ENCODE measurements at places on chromosomes 7 and 10.

GRCh38 chr7:15751191-15751701 is 64.8 kb upstream of the MEOX2 start:
- DNase-seq = no peak

GRCh38 chr10:21700474-21700873 is 166.4 kb downstream of the MLLT10 start:
- no peak for DNase-seq

- DNase-seq = no peak
Measured at GRCh38 chr7:1343551-1343950, 110.9 kb downstream of the UNCX start.

GRCh38 chr7:113768387-113768786 is 150.4 kb downstream of the PPP1R3A start:
- DNase-seq = no peak

- DNase-seq = no peak
Measured at GRCh38 chr10:53453196-53453595, 680.6 kb upstream of the MBL2 start.

DNA sequence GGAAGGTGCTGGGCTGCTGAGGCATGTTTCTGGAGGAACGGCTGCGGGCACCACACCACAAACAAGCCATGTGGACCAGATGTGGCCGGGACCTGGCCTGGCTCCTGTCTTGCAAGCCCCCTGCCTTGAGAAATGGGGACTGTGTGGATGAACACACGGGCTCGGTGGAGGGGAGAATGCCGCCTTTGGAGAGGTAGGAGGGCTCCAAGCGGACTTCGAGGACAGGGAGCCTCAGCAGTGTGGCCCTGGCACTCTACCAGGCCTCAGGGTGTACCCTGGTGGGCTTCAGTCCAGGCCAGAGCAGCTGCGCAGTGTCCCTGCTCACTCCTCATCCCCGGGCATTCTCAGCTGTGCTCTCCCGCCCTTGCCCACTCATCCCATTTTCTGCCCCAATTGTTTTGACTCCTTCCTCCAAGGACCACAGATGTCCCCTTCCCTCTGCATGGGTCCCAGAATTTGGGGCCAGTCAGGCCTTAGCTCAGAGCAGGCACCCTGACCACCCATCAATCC is 31.5 kb downstream of the PWWP2B start:
- DNase-seq = no peak

GRCh38 chr10:103637927-103638557 is 144.5 kb downstream of the NEURL1 start:
- peak; percentile 19 for DNase-seq

GRCh38 chr10:14737808-14738545 is 36.7 kb downstream of the FAM107B start:
- DNase-seq = no peak

- DNase-seq = no peak
Measured at GRCh38 chr7:4124556-4125477, 557.3 kb upstream of the FOXK1 start.

DNA sequence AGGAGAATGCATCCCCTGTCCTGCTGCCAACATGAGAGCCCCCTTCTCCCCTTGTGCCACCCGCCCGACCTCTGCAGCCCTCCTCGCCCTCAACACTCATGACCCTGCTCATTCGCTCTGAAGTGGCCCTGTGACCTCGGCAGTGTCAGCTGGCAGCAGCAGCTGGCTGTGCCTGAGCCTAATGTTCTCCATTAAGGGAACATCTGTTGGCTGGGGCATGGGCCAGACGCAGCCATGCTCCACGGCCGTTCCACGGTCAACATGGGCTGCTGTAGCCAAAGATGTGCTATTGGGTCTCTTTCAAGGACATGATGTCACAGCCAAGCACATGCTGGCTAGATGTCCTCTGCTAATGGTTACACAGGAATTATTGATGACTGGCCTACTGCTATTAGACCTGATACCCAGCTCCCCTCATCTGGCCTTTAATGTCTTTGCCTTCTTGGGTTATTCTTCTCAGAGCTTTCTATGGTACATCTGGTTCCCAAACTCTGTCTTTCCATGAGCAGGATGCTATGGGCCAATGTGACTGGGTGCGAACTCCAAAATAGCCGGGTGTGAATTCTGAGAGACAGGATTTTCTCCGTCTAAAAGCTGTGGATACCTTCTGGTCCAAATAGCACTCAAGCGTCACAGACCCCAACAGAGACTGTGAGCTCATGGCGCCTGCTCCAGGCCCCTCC is 22.4 kb downstream of the ADCYAP1R1 start:
- DNase-seq = no peak

DNA sequence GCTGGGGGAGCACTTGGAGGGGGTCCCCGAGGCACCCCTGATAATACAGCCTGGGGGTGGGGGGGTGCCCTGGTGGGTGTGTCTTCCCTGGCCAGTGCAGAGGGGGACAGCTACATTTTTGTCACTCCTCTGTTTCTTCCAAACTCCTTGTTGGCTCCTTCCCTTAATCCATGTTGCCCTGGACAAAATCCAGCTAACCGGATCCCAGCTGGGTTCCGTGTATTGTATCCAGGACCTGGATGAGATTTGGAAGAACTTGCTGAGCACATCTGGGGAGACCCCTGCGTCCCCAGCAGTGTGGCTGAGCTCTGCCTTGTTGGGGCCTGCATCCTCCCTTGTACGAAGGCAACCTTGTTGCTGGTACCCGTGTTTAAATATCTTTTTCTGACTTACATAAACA is 86.8 kb upstream of the BTBD16 start:
- no peak for DNase-seq

DNA sequence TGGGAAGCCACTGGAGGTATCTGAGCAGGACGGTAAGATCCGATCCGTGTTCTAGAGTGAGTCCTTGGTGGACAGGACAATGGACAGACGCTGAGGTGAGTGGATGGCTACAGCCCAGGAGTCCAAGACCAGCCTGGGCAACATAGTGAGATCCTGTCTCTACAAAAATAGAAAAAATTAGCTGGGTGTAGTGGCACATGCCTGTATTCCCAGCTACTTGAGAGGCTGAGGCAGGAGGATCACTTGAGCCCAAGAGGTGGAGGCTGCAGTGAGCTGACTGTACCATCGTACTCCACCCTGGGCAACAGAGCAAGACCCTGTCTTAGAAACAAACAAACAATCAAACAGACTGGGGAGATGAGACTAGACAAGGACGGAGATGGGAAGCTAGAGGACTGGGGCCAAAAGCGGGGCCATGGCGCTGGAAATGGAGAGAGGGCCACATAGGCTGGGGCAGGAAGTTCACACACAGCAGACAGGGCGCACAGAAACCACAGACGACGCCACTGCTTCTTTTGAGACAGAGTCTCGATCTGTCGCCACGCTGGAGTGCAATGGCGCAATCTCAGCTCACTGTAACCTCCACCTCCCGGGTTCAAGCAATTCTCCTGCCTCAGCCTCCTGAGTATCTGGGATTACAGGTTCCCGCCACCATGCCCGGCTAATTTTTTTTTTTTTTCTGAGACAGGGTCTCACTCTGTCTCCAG is 24.7 kb downstream of the DAGLB start:
- no peak for DNase-seq

DNA sequence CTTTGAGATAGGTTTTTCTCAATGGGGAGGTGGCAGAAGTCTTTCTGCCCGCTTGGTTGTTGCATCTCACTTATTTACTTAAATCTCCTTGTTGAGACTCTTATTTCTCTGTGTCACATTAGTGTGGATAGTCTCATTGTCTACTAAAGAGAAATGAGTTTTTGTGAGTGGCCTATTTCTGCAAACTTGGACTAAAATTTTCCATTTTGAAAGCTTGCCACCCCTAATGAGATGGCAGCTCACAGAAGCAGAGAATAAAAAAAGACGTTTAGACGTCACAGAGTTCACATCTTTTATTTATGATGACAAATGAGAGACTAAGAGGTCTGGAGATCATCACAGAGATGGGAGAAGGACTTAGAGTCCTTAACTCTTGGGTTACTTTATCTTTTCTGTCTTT is 262.7 kb upstream of the PHYHIPL start:
- DNase-seq = no peak

- DNase-seq = no peak
Measured at GRCh38 chr7:99772565-99772964, 11.4 kb downstream of the CYP3A4 start.
